MG63 (cell line): ENCODE measurements at places on chromosomes 7 and 10. TPM values are rescaled to one million over a fixed set of nuclear protein-coding genes. Genes with fewer than 3 reads are reported as not detected.

DNA sequence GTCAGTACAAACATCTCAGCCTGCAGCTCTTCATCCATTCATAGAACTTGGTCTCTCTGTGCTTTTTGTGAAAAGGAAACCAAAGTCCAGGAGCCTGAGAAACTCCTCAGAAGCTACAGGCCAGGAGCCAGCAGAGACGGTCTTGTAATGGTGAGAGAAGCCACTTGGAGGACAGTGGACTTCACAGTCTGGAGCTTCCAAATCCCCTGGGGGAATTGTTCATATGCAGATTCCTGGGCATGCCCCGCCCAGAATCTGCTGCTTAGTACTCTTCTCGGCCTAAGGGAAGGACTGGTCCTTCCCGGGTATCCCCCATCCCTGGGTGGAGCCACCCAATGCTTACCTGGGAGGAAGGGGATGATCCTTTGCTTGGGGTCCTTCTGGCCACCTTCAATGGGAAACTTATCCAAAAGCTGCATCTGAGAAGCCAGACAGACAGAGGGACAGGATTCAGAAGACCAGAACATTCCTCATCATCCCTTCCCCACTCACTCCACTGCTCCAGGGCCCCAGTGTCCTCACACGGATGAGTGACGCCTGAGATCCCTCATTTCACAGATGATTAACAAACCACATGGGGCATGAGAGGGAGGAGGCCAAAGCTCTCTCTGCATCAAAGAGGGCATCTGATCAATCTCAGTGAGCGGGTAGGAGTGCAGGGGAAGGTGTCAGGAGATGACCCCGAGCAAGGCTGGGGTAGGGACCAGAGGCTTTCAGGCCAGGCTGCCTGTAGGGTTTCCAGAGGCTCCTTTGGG, 88.4 kb downstream of the SH3PXD2A start:
- no peak for DNase-seq

- DNase-seq: no peak
Measured at GRCh38 chr7:23912065-23912464, 202.0 kb downstream of the STK31 start.

DNA sequence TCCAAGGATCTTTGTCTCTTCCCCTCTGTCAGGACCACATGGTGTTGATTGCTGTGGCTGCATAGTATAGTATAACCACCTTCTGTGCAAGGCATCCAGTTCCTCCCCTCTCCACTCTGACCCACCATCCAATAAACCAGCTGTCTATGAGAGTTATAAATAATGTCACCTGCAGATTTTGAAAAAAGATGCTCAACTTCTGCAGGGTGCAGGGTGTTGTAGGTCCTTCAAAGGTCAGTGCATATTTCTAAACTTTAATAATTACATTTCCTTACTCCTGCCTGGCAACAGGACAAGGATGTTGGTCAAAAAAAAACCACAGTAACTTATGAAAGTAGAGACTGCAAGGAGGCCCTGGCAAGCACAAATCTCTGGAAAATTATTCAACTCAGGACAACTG, 166.2 kb downstream of the PKD1L1 start:
- no peak for DNase-seq

DNA sequence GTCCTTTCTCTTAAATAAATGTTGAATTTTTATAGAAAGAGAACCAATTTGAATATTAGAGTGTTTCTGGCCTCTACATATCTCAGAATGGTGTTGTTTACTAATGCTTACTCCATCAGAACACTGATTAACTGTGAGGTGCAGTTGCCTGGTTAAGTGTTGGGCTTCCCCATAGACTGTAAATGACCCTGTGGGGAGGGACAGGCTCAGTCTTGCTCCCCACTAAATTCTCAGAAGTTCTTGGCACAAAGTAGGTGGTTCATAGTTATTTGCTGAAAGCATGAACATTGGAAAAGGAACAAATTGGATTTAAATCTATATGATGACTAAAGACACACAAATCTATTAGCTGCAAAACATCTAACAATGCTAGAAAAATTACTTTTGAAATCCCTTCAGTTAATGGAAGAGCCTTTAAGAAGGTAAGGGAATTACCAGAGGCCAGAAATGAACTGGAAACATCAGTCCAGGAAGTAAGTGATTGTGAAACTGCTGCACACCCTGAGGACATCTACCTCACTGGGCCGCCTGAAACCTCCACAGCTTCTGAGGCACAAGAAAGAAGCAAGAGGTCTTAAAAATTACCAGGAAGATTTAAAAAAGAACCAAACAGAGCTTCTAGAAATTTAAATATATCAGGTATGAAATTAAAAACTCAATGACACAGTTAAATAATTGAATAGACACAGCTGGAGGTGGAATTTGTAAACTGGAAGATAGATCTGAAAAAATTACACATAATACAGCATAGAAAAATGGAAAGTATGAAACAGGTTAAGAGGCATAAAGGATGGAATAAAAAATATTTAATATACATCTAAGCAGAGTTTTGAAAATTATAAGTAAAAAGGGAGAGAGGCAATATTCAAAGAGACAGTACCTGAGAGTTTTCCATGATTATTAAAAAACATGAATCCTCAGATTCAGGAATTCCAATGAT, 17.8 kb upstream of the COMTD1 start:
- DNase-seq: no peak

The ADGRA1 gene
- not detected in 2 replicates for total RNA-seq

The ATOH7 gene
- not detected in 2 replicates for total RNA-seq

The WEE2 gene
- total RNA-seq: not detected in 2 replicates

The LIPJ gene
- total RNA-seq: not detected in 2 replicates
